ENCODE measurements at places on chromosomes 12 and 14.
A peak's percentile ranks its signal among the peaks of the same experiment; 100 is the strongest.

GRCh38 chr14:49893309-49894213 is 679 bp downstream of the ARF6 start:
- peak; percentile 16 for DNase-seq

DNA sequence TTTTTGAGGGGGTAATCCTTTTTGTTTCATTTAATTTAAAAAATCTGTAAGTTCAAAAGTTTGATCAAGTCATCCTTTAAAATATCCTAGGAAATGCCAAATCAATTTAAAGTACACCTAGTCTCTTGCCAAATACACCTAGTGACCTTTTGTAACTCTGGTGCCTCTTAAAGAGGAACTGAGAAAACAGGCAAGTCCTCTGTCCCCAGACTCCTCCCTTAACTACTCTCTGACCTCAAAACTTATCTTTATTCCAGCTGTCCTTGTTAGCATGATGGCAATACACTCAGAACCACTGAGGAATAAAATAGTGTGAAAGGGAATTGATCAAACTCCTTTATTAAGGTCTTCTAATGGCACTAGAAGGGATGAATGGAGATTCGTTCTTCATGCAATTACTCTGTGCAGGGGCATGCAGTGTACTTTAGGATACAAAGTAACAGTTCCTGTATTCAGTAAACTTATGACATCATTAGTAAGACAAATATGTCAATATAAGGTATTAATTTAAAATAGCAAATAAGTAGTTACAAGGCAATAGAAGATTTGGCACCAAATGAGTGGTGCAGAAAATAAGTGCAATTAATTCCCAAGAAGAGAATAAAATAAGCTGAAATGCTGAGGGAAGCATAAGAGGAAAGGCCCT is 3.3 kb downstream of the FAR2 start:
- DNase-seq: no peak

DNA sequence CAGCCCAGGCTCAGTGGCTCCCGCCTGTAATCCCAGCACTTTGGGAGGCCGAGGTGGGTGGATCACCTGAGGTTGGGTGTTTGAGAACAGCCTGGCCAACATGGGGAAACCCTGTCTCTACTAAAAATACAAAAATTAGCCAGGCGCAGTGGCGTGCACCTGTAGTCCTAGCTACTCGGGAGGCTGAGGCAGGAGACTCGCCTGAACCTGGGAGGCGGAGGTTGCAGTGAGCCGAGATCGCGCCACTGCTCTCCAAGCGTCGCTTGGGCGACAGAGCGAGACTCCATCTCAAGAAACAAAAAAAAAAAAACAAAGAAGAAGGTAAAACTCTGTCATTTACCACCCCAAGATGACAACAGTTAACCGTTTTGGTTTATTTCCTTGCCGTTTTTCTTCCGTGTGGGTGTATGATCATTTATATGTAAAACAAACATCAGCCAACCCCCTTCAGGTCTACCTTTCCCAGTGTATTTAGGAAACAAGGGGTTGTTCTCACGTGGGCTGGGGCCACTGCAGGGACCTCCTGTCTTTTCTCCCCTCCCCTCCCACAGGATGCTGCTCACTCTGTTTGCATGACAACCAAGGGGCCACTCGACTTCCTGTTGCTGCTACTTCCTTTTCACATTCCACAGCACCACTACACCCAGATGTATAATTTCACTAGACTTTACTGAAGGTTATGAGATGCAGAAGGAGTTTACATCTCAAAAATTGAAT is 13.6 kb downstream of the TTC9 start:
- no peak for DNase-seq

DNA sequence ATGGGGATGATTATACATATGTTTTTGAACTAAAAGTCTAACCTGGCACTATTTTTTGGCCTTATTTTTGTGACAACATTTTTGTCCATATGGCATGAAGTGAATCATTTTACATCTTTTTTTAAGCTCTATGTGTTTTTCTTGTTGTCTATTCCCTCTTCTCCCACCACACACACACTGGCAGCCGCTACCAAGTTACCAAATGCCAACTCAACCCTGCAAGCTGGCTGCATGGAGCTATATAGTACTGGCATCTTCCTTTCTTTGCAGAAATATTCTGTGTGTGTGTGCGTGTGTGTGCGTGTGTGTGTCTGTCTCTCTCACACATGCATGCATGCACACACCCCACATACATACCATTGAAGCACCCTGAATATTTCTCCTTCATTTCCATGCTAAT is 278.9 kb upstream of the SOX5 start:
- DNase-seq: peak; percentile 67

DNA sequence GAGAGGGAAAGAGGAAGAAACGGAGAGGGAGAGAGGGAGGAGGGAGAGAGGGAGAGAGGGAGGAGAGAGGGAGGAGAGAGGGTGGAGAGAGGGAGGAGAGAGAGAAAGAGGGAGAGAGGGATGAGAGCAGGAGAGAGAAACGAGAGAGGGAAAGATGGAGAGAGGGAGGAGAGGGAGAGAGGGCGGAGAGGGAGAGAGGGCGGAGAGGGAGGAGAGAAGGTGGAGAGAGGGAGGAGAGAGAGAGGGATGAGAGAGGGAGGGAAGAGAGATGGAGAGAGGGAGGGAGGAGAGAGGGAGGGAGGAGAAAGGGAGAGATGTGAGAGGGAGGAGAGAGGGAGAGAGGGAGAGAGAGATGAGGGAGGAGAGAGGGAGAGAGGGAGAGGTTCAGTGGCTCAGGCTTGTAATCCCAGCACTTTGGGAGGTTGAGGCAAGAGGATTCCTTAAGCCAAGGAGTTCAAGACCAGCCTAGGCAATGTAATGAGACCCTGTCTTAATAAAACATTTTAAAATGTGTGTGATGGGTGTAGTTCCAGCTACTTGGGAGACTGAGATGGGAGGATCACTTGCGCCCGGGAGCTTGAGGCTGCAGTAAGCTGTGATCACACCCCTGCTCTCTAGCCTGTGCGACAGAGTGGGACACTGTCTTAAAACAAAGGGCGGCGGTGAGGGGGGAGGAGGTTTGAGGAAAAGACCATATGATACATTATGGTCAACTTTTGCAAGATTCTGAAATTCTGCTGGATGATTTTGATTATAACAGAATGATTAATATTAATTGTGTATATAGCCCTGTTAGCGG is 21.3 kb upstream of the SNRPF start:
- no peak for DNase-seq

DNA sequence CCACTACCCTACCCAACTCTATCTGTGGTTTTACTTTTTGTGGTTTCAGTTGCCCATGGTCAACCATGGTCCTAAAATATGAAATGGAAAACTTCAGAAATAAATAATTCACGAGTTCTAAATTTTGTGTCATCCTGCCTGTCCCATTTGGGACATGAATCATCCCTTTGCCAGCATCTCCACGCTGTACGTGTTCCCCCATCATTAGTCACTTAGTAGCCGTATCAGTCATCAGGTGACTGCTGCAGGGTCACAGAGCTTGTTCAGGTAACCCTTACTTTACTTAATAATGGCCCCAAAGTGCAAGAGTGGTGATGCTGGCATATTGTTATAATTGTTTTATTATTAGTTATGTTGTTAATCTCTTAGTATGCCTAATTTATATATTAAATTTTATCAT is 209.9 kb downstream of the ITPR2 start:
- DNase-seq: no peak

DNA sequence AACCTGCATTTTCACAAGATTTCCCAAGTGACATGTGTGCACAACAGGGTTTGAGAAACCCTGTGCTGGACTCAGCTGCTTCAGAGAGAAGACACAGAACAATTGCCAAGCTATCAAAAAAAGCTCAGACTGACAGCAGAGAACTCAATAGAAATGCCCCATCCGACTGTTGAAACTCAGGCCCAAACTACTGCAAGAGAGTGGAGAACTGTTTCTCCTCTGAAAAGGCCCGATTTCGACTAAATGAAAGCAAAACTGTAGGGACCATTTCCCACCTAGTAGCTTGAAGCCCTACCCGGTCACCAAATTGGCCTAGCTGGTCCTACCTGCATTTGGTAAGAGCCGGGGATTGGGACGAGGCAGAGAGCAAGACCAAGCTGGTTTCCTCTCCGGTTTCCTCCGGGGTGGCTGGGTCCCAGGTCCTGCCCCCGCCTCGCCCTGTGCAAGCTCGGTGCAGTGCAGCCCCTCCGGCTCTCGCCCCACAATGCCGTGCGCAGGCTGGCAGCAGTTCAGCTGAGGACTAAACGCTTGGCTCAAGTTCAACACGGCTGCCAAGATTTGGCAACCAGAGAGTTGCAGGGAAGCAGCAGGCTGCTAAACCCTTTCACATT is 1180.6 kb downstream of the VRK1 start:
- peak; percentile 80 for DNase-seq

DNA sequence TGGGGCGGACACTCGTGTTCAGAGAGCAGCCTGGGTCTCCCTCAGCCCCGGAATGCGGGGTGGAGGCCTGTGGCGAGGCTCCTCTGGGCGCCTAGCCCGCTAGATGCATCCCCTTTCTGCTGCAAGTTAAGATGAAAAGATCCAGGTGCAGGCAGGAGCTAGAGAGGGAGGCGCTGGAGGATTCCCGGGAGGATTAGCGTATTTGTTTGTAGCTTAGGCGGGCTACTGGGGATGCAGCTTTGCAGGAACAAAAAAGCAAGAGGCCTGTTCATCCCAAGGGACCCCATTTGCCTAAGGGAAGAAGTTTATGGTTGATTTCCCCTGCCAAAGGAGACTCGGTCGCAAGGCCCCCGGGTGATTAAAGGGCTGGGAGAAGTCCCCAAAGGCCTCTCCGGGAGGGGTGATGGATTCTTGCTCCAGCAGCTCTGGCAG is 824 bp downstream of the CCDC177 start:
- peak; percentile 83 for DNase-seq

DNA sequence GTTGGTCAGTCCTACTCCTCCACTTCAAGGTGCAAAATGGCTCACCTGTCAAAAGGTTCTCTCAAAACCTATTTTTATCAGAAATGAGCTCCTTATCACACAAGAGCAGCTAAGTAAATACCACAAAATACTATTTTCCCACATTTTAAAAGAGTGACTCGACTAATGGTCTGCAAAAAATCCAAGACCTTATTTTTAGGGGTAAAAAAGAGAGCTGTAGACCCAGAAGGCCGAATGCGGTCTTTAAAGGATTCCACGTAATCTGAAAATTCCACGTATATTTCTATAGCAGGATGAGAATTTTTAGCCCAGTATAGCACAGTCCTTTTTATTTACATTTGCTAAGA is 3.8 kb downstream of the C14orf93 start:
- DNase-seq: no peak

GRCh38 chr14:103748534-103748857 is 32.9 kb downstream of the ZFYVE21 start:
- no peak for DNase-seq

DNA sequence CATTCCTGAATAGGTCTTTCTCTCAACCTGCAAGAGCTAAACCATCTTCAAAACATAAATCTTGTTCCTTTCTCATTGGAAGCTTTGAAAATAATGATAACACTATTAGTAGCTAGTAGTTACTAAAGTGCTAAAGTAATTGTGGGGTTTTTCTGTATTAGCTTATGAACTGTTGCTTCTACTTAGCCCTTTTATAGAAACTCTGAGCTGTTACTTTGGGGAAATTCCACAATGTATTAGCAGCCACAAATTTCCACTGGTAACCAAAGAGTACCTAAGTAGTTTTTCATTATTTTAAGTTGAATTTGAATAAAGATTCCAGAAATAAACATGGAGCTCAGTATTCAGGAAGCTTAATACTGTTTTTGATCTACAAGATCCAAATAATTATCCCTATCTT is 6.4 kb upstream of the MAPK1IP1L start:
- DNase-seq: no peak

GRCh38 chr12:47705229-47705565 is 633 bp downstream of the RPAP3 start:
- no peak for DNase-seq

GRCh38 chr12:47222520-47223030 is 142.8 kb upstream of the AMIGO2 start:
- no peak for DNase-seq

GRCh38 chr14:22748206-22748605 is 18.3 kb upstream of the OXA1L start:
- no peak for DNase-seq

DNA sequence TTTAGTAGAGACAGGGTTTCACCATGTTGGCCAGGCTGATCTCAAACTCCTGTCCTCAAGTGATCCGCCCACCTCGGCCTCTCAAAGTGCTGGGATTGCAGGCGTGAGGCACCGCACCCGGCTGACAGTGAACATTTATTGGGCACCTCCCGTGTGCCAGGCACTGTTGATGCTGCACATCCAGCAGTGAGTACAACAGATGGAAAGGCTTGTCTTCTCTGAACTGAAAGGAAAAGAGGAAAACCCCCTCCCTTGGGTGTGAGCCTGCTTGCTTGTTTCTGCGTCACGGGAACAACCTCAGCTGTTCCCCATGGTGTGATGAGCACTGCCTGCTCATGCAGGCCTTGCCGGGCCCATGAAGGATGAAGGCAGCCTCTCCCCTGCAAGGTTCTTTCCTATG is 39.5 kb downstream of the DGLUCY start:
- DNase-seq: no peak

DNA sequence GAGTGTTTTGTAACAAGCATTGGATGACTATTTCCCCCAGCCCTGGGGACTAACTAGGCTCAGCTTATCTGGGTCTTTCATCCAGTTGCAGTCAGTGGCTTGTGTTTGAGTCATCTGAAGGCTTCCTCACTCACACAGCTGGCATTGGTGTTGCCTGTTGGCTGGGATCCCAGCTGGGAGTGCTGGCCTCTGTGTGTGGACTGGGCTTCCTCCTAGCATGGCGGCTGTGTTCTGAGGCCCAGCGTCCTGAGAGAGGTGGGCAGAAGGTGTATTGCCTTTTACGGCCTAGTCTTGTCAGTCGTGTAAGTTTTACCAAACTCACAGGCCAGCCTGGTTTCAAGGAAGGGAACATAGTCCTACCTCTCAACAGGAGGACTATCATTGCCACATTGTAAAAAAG is 28.3 kb upstream of the PPP2R5C start:
- DNase-seq: no peak

GRCh38 chr14:39877577-39878190 is 445.5 kb upstream of the FBXO33 start:
- DNase-seq: no peak

DNA sequence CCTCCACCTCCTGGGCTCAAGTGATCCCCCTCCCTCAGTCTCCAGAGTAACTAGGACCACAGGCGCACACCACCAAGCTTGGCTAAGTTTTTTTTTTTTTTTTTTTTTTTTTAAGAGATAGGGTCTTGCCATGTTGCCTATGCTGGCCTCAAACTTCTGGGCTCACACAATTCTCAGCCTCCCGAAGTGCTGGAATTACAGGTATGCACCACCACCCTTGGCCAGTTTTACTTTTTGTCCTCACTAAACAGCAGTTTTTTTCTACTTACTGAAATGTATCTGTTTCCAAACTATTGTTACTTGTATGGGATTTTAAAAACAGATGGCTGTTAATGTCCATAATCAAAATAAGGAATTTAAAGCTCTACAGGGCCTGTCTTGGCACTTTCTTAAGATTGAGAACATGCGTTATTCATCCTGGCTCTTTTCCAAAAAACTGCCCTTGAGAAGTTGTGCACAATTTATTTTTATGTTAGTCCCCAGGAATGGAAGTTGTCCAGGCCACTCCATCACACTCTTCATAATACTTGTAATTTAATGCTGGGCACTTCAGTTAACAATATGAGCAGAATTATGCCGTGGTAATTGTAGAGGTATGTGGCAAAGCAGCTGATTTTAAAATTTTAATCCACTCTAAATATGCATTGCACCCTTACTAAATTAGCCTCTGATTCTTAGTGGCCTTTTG is 51.9 kb upstream of the REP15 start:
- no peak for DNase-seq
